ENCODE measurements at places on chromosomes 4 and X.

GRCh38 chr4:100166297-100167039 is 23.8 kb downstream of the DDIT4L start:
- no peaks in the 10 kb centered on the region for H3K4me1 ChIP-seq
- no peaks in the 10 kb centered on the region for H3K27me3 ChIP-seq
- H3K4me3 ChIP-seq, result no peak overlapping the region

- DNase-seq, result no peak
- H3K36me3 ChIP-seq, result no peaks in the 10 kb centered on the region
- H3K27ac ChIP-seq, result no peak within 1 kb of the TSS
- H3K4me1 ChIP-seq, result peaks cover 25% of the 10 kb centered on the region
- peak within 1 kb of the TSS; percentile 56 for H3K4me3 ChIP-seq
These were observed at the start of gene DOK7 for GRCh38 chr4:3462790-3463415. Gene DOK7 (plus strand): TSS chr4:3463306. CDS start chr4:3463376, 70 bp downstream.

DNA sequence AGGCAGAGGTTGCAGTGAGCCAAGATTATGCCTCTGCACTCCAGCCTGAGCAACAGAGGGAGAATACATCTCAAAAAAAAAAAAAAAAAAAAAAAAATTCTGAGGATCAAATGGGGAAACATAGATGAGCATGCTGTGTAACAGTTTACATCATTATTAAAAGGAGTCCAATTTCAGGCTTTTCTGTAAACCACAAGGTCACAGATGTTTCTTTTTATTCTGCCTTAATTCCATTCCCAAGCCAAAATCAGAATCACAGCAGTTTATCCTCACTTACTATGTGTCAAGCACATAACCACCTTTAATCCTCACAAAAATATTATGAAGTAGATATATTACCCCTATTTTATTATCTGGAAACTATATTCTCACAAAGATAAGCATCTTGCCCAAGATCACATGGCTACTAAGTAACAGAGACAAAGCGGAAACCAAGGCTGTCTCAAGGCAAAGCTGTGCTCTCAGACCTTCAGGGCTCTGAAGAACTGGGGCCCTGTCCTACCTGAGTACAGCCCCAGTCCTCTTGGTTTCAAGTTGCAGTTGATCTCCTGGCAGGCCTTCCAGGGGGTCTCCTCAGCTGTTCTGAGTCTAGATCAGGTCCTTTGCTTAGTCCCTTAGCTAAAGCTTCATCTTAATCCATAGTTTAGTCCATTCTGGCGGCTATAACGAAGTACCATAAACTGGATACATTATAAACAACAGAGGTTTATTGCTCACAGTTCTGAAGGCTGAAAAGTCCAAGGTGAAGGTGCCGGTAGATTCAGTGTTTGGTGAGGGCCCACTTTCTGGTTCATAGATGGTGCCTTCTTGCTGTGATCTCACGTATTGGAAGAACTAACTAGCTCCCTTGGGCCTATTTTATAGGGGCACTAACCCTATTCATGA is 141.3 kb downstream of the PALLD start:
- H3K4me3 ChIP-seq, result no peak overlapping the region
- no peaks in the 10 kb centered on the region for H3K27me3 ChIP-seq
- no peak for DNase-seq
- no peak overlapping the region for H3K27ac ChIP-seq
- no peaks in the 10 kb centered on the region for H3K36me3 ChIP-seq

- no peaks in the 10 kb centered on the region for H3K27me3 ChIP-seq
- H3K36me3 ChIP-seq, result no peaks in the 10 kb centered on the region
- H3K4me3 ChIP-seq, result no peak overlapping the region
These were observed 476.0 kb downstream of the GABRG1 start for GRCh38 chr4:45647823-45648222.

- no peaks in the 10 kb centered on the region for H3K36me3 ChIP-seq
- H3K4me1 ChIP-seq, result no peaks in the 10 kb centered on the region
- H3K27ac ChIP-seq, result no peak overlapping the region
- DNase-seq, result no peak
- H3K4me3 ChIP-seq, result no peak overlapping the region
These were observed 24.1 kb upstream of the PI4K2B start for GRCh38 chr4:25209702-25210101.

DNA sequence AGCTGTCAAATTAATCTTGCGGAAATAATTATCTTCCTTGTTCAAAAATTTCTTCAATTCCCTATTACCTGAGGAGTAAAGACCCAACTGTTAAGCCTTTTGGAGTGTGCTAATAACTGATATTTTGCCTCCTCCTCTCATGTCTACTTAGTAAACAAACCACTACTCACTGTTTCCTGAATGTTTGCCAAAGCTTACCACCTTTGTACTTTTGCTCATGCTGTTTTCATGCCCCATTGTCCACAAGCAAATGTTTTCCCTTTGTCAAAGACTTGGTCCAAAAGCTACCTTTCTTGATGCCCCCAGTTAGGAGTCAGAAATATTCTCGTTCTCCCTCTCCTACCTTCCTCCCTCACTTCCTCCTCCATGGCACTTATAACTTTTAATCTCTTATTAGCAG is 226.1 kb downstream of the ENOX2 start:
- DNase-seq, result no peak
- H3K4me1 ChIP-seq, result no peaks in the 10 kb centered on the region
- H3K27me3 ChIP-seq, result no peaks in the 10 kb centered on the region
- H3K27ac ChIP-seq, result no peak overlapping the region
- H3K4me3 ChIP-seq, result no peak overlapping the region

DNA sequence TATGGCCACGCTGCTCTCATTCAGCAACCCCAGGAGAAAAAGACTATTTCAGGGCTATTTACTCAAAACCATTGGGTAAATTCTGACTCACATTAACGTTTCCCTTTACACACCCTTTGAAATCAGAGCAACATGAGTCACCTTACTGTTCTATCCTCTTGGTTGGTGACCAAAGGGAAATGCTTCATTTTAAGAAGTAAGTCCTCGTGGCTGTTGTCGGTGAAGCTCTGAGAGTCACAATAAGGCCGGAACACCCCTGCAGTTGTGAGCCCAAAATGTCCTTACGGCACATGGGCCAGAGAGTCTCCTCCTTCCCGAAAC is 56.3 kb upstream of the SPRY1 start:
- H3K4me3 ChIP-seq, result no peak overlapping the region
- H3K27me3 ChIP-seq, result no peaks in the 10 kb centered on the region
- no peaks in the 10 kb centered on the region for H3K4me1 ChIP-seq
- DNase-seq, result no peak
- no peaks in the 10 kb centered on the region for H3K36me3 ChIP-seq
- no peak overlapping the region for H3K27ac ChIP-seq

DNA sequence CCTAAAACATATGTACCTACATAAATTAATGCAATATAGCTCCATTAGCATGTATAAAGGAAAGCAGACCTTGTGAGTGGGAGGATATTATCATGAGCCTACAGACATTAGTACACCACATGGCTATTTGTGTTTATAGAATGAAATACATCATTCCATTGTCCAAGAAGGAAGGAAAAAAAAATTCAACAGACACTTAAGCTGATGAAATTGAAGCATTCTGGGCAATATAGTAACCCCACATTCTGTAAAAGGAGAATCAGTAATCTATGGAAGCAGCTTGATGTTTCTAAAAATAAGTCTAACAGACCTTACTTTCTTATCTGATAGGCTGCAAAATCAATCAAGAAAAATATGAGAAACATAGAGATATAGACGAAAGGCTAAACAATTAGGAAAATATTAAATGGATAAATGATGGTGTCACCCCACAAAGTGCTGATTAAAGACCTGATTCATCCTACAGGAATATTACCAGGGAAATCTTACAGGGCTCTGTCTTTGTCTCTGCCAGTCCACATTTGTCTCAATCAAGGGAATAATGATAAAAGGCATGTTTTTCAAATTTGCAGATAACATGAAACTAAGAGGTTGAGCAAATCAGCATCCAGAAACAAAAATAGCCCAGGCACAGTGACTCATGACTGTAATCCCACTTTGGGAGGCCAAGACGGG is 76.8 kb downstream of the COMMD8 start:
- H3K27ac ChIP-seq, result no peak overlapping the region
- no peaks in the 10 kb centered on the region for H3K27me3 ChIP-seq
- H3K36me3 ChIP-seq, result no peaks in the 10 kb centered on the region
- H3K4me3 ChIP-seq, result no peak overlapping the region

GRCh38 chr4:185911556-185912064 is 99.6 kb upstream of the SORBS2 start:
- H3K4me3 ChIP-seq, result no peak overlapping the region
- H3K36me3 ChIP-seq, result no peaks in the 10 kb centered on the region
- H3K27me3 ChIP-seq, result no peaks in the 10 kb centered on the region

- no peaks in the 10 kb centered on the region for H3K4me1 ChIP-seq
- H3K36me3 ChIP-seq, result no peaks in the 10 kb centered on the region
- no peak overlapping the region for H3K4me3 ChIP-seq
- no peak overlapping the region for H3K27ac ChIP-seq
- no peaks in the 10 kb centered on the region for H3K27me3 ChIP-seq
These were observed 3.7 kb downstream of the STATH start for GRCh38 chr4:69999420-69999819.

GRCh38 chrX:34790026-34790425 is 132.9 kb upstream of the TMEM47 start:
- H3K27me3 ChIP-seq, result no peaks in the 10 kb centered on the region
- H3K4me3 ChIP-seq, result no peak overlapping the region
- no peaks in the 10 kb centered on the region for H3K4me1 ChIP-seq
- no peaks in the 10 kb centered on the region for H3K36me3 ChIP-seq
- DNase-seq, result no peak
- no peak overlapping the region for H3K27ac ChIP-seq

GRCh38 chr4:53015681-53016080 is 153.6 kb downstream of the RASL11B start:
- no peaks in the 10 kb centered on the region for H3K36me3 ChIP-seq
- no peak for DNase-seq
- no peak overlapping the region for H3K27ac ChIP-seq
- H3K27me3 ChIP-seq, result no peaks in the 10 kb centered on the region
- peaks cover 29% of the 10 kb centered on the region for H3K4me1 ChIP-seq
- no peak overlapping the region for H3K4me3 ChIP-seq

- no peak overlapping the region for H3K27ac ChIP-seq
These were observed 18.0 kb downstream of the TBC1D9 start for GRCh38 chr4:140738139-140738538.

GRCh38 chr4:112765317-112765974 is 128.5 kb downstream of the LARP7 start:
- no peak overlapping the region for H3K27ac ChIP-seq
- no peak overlapping the region for H3K4me3 ChIP-seq
- no peak for DNase-seq
- no peaks in the 10 kb centered on the region for H3K36me3 ChIP-seq
- no peaks in the 10 kb centered on the region for H3K27me3 ChIP-seq
- peaks cover 3% of the 10 kb centered on the region for H3K4me1 ChIP-seq

DNA sequence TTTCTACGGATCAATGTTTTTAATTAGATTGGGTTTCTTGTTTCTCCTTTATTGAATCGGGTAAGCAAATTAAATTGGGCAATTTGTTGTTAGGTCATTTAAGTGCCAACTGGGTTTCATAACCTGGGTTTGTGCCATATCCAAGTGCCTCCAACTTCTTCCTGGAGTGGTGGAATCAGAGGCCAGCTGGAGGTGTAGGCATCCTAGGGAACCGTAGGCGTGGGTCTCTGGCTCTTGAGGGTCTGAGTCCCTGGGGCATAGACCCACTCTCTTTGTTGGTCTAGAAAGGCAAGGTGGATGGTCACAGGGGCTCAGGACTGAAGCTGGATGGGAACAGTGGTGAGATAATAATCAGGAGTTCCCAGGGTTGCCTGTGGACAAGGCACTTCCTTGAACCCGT is 18.3 kb downstream of the CNGA2 start:
- H3K27ac ChIP-seq, result no peak overlapping the region
- H3K27me3 ChIP-seq, result no peaks in the 10 kb centered on the region
- H3K4me3 ChIP-seq, result no peak overlapping the region
- peaks cover 6% of the 10 kb centered on the region for H3K4me1 ChIP-seq
- no peak for DNase-seq

GRCh38 chrX:24494647-24495075 is 29.6 kb downstream of the PDK3 start:
- peak overlapping the region; percentile 14 for H3K27ac ChIP-seq
- H3K36me3 ChIP-seq, result no peaks in the 10 kb centered on the region
- no peaks in the 10 kb centered on the region for H3K27me3 ChIP-seq

GRCh38 chr4:37765741-37766140 is 60.7 kb upstream of the PGM2 start:
- no peak overlapping the region for H3K4me3 ChIP-seq
- peaks cover 17% of the 10 kb centered on the region for H3K4me1 ChIP-seq
- H3K36me3 ChIP-seq, result no peaks in the 10 kb centered on the region
- DNase-seq, result no peak

- DNase-seq, result no peak
- peaks cover 35% of the 10 kb centered on the region for H3K36me3 ChIP-seq
- no peaks in the 10 kb centered on the region for H3K27me3 ChIP-seq
- no peak overlapping the region for H3K27ac ChIP-seq
- H3K4me3 ChIP-seq, result no peak overlapping the region
These were observed 51.9 kb downstream of the PHKA2 start for GRCh38 chrX:18931972-18932371.

GRCh38 chrX:96835660-96836289 is 47.9 kb upstream of the RPA4 start:
- no peaks in the 10 kb centered on the region for H3K36me3 ChIP-seq
- H3K27ac ChIP-seq, result no peak overlapping the region
- no peak for DNase-seq

DNA sequence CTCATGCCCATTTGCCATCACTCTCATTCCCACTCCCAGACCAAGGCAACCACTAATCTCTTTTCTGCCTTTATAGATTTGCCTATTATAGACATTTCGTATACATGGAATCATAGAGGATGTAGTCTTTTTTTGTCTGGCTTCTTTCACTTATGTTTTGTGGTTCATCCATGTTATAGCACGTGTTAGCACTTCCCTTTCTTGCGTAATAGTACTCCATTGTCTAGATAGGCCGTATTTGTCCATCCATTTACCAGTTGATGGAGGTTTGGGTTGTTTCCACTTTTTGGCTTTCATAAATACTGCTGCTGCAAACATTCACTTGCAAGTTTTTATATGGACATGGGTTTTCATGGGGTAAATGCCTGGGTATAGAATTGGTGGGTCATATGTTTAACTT is 48.4 kb downstream of the KIF4A start:
- H3K4me1 ChIP-seq, result no peaks in the 10 kb centered on the region
- H3K4me3 ChIP-seq, result no peak overlapping the region
- no peak for DNase-seq

DNA sequence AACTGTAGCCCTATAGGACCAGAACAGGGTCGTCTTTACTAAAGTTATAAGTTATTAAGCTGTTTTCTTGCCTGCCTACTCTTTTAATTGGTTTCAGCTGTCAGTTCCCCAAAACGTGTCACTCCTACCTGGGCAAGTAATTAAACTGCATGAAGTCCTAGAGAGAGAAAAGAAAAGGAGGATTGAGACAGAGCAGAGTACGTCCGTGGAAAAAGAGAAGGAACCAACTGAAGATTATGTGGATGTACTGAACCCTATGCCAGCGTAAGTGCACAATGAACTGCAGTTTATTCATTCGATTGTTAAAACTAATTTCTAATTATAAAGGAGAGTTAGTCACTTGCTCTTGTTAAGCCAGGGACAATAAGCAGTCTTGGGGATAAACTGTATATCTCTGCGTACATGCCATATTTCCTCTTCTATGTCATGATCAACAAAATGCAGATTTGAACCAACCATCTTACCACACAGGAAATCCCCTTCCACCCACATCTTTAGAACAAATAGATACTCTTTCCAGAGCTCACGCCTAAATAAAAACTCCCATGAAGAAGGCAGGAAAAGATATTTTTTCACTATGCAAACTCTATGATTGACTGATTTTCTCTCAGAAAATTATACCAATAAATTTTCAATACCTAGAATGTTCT is 22.8 kb downstream of the STAP1 start:
- H3K36me3 ChIP-seq, result no peaks in the 10 kb centered on the region
- no peak overlapping the region for H3K27ac ChIP-seq
- no peaks in the 10 kb centered on the region for H3K27me3 ChIP-seq
- H3K4me1 ChIP-seq, result no peaks in the 10 kb centered on the region

GRCh38 chr4:109126856-109127255 is 175.6 kb downstream of the COL25A1 start:
- no peak for DNase-seq
- no peaks in the 10 kb centered on the region for H3K4me1 ChIP-seq
- no peaks in the 10 kb centered on the region for H3K27me3 ChIP-seq
- H3K4me3 ChIP-seq, result no peak overlapping the region
- no peak overlapping the region for H3K27ac ChIP-seq
